ENCODE measurements at places on chromosomes 2 and 18. TPM values are rescaled to one million over a fixed set of nuclear protein-coding genes. Genes with fewer than 3 reads are reported as not detected.
A peak's percentile ranks its signal among the peaks of the same experiment; 100 is the strongest.

- DNase-seq = peak; percentile 48
Measured at GRCh38 chr2:205885492-205886099, 200.4 kb downstream of the INO80D start.

DNA sequence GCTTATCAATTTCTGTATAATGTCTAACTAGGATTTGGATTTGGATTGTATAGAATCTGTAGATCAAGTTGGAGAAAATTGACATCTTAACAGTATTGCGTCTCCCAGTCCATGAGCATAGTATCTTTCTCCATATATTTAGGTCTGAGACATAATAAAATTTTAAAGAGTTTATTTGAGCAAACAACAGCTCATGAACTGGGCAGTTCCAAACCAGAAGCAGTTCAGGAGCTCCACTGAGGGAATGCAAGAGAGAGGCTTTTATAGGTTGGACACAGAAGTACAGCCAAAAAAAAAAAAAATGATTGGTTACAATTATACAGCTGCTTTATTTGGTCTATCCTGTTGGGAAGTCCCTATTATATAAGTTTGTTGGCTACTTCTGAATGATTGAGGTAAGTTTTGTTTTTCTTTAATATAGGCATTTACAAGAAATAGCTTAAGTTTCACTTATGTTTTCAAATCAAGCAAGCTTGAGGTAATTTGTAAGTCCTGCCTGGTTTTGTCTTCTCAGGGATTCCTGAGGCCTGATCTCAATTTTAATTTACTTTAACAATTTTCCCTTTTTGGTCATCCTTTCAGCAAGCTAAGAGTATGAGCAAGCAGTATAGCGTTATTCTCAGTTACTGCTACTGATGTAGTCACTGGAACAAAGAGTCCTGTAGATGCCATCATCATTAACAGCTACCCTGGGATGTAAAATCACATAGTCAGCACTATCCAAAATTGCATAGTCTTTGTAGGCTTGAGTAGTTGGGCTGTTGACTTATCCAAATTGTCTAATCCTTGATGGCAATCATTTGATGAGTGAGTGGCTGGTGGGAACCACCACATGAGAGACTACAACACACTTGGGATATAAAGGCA, 27.5 kb upstream of the RUFY4 start:
- no peak for DNase-seq

GRCh38 chr2:3146772-3147650, 230.6 kb downstream of the EIPR1 start:
- no peak for DNase-seq

- no peak for DNase-seq
Measured at GRCh38 chr2:217383620-217384019, 523.8 kb upstream of the TNP1 start.

The KCNK3 gene
- total RNA-seq = not detected

DNA sequence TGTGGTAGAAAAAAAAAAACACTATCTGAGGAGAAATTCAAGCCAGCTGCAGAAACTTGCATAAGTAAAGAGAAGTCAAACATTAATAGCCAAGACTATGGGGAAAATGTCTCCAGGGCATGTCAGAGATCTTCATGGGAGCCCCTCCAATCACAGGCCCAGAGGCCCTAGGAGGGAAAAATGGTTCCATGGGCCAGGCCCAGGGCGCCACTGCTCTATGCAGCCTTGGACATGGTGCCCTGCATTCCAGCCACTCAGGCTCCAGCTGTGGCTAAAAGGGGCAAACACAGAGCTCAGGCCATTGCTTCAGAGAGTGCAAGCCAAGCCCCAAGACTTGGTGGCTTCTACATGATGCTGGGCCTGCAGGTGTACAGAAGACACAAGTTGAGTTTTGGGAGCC, 354.7 kb downstream of the NBAS start:
- no peak for DNase-seq

The CTIF gene
- 17.0 TPM for total RNA-seq

The ERBB4 gene
- total RNA-seq = not detected

GRCh38 chr18:6449213-6449612, 34.5 kb upstream of the L3MBTL4 start:
- no peak for DNase-seq

The TEKT4 gene
- 0.15 TPM for total RNA-seq

The ITGA6 gene
- 213 TPM for total RNA-seq

The ZBTB7C gene
- total RNA-seq = not detected

GRCh38 chr2:5227062-5227699, 465.0 kb upstream of the SOX11 start:
- DNase-seq = no peak

The DTNA gene
- total RNA-seq = not detected

The GPR39 gene
- 14.1 TPM for total RNA-seq

- DNase-seq = no peak
Measured at GRCh38 chr2:17334300-17334699, 183.9 kb downstream of the RAD51AP2 start.

DNA sequence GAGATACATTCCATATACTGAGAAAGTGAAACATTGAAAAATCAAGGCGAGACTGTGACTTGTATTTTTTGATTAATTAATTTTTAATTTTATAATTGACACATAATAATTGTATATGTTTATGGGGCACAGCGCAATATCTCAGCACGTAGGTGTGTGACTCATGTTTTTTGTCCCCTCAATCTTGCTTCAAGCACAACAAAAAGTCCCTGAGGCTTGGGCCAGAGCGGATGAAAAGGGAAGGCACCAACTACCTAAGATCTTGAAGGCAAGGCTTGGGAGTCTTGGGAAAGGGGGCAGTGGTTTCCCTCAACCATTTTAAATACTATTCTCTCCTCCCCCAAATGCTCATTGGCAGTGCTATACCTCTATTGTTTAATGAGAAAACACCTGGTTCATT, 9.9 kb downstream of the SGPP2 start:
- no peak for DNase-seq

The ADD2 gene
- total RNA-seq = 3.8 TPM

DNA sequence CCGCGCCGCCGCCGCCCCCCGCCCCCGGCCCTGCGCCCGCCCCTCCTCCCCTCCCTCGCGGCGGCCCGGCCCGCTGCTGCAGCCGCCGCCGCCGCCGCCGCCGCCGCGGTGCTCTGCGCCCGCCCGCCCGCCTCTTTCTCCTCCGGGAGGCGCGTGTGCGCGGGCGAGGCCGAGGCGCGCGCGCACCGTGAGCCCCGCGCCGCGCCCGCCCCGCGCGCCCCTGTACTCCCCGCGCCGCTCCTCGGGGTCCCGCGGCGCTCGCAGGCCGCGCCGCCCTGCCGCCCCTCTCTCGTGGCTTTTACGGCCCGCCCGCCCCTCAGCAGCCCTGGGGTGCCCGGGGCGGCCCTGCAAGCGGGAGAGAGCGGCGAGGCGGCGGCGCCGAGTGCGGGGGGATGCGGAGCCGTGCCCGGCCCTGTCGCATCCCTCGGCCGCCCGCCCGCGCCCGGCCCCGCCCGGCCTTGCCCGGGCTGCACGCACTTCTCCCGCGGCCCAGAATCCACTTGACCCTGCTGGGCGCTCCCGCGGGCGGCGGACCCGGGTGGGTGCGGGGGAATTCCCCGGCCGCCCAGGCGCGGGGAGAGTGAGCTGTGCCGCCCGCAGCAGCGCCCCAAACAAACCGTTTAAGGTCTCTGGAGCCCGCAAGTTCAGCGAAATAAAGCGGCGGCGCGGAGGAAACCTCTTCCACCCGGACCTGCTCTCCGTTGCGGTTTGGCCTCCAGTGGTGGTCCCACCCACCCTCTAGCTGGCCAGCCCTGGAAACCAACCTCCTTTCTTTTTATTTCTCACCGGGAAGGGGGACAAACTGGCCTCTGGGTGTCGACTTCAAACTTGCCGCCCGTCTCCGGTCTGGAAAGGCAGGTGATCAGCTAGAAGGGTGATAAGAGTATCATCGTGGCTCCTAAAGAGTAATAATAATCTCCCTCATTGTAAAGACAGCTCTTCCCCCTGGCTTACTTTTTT, 37.4 kb downstream of the AFF3 start:
- DNase-seq = no peak

The PARD3B gene
- total RNA-seq = 7.6 TPM

The CCDC102B gene
- 2.3 TPM for total RNA-seq

The FEV gene
- total RNA-seq = not detected

The AGXT gene
- not detected for total RNA-seq

GRCh38 chr18:62258616-62259015, 66.5 kb upstream of the TNFRSF11A start:
- no peak for DNase-seq

GRCh38 chr2:217787160-217787877, 215.5 kb downstream of the TNS1 start:
- no peak for DNase-seq

The SULT1C4 gene
- total RNA-seq = not detected

The SPP2 gene
- total RNA-seq = not detected

- no peak for DNase-seq
Measured at GRCh38 chr2:195706161-195706900, 49.3 kb downstream of the SLC39A10 start.

- DNase-seq = no peak
Measured at GRCh38 chr2:181846399-181847197, 44.9 kb upstream of the ITPRID2 start.

DNA sequence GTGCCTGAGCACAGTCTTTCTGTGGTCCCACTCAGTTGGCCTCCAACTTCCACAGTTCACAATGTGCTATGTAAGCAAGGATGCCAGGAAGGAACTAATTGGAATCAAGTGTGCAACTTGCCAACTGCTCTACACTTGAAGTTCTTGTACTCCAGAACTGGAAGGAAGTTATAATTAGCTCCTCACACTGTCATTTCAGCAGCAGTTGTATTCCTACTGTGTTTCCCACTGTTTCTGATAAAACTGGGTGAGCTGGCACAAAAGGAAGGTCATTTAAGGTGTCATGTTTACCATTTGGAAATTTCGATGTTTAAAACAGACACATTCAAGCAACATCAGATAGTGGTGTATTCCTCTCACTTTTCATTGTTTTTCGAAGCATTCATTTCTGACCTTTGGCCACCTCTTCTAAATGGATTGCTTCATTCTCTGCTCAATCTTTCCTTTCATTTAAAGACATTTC, 84.2 kb downstream of the ANTXR1 start:
- no peak for DNase-seq

DNA sequence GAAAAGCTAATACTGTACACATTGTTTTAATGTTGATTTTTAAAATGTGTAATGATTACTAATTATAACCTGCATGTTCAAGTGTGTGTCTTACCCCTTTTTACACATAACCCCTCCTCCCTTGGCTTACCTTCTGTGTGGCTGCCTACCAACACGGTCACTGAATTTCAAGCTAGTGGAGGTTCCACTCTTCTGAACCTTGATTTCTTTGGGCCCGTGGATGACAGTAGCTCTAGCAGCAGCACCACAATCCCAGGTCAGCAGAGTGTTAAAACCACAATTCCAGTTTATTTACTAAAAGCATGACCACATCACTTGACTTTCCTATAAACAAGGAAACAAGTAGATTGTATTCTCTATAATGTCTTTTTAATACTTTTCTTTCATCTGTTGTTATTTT, 56.9 kb downstream of the AFTPH start:
- no peak for DNase-seq

DNA sequence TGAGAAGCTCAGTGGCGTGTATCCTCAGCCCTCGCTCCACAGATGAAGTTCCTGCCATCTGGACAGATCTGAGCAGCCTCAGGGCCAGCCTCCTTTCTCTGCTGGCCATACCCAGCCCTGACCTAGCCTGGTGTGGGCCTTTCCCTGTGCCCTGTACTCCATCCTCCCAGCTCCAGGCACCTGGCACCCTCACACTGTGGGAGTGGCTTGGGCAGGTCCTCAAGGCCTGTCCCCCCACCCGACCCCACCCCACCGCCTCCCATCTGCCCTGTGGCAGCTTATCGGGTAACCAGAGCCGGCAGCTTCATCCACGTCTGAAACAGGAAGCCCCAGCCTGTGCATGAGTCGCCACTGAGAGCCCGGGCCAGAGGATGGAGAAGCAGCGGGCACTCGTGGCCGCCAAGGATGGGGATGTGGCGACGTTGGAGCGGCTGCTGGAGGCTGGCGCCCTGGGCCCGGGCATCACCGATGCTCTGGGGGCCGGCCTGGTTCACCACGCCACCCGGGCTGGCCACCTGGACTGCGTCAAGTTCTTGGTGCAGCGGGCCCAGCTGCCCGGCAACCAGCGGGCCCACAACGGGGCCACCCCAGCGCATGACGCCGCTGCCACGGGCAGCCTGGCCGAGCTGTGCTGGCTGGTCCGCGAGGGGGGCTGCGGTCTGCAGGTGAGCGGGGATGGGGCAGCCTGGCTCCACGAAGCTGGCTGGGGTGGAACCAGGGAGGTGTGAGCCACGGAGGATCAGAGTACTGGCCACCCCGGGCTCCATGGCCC, at the start of gene ESPNL:
ESPNL (plus strand) TSS at position 292 of the 772 bp plus-strand sequence; CDS start at position 372, 80 bp downstream.
- DNase-seq = no peak

The DSG4 gene
- total RNA-seq = not detected

DNA sequence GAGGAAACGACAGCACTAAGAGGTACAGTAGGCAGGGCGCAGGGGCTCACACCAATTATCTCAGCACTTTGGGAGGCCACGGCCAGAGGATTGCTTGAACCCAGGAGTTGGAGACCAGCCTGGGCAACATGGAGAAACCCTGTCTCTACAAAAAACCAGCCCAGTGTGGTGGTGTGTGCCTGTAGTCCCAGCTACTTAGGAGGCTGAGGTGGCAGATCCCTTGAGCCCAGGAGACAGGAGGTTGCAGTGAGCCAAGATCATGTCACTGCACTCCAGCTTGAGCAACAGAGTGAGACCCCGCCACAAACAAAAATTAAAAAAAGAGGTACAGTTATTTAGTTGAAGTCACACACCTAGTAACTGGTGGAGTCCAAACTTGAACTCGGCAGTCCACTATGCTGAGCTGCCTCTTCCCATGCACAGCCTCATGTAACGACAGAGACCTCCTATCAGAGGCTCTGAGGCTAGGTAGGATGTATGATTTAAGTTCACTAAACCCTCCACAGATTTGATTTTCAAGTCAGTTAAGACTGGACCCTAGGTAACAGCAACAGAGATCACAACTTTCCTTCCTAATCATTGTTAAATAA, 8.7 kb downstream of the STK17B start:
- no peak for DNase-seq
